ENCODE measurements at places on chromosomes 4 and X.
A peak's percentile ranks its signal among the peaks of the same experiment; 100 is the strongest.

DNA sequence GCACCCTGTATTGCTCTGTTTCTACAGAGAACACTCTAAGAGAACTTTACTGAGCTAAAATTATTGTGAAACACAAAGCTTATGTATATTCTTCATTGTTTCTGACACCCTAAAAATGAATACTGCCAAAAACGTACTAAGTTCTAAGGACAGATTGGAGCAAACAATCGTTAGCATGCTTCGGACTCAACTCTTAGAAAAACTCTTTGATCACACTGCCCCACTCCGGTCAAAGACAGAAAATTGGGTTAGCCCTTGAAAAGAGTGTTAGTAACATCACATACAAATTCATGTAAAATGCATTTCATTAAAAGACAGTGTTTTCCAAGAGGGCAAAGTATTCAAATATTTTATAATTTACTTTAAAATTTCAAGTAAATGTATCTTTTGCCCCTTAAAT, 177.4 kb downstream of the DCHS2 start:
- peak; percentile 87 for DNase-seq

- no peak for DNase-seq
These were observed 61.1 kb upstream of the STS start for GRCh38 chrX:7086384-7086783.

DNA sequence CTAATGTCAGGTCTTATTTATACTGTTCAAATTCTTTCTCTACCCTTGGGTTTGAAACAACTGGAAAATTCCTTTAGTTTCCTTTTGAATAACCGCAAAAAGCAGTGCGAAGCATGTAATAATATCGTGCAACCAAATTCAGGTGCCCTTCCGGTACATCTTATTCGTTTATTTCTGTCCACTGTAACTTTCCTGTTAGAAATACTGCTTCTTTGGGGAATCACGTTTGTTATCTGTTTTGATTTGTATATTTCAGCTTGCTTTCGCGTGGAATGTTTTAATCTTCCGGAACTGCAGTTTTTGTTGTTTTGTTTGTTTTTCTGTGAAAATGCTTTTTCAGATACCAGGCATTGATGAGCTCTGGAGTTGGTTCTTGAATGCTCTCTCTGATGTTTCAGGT, 85.7 kb upstream of the HPRT1 start:
- peak; percentile 39 for DNase-seq

- no peak for DNase-seq
These were observed 29.0 kb upstream of the SMIM14 start for GRCh38 chr4:39667706-39668105.

- peak; percentile 54 for DNase-seq
These were observed 2.1 kb downstream of the ELOVL6 start for GRCh38 chr4:110196206-110196870.

DNA sequence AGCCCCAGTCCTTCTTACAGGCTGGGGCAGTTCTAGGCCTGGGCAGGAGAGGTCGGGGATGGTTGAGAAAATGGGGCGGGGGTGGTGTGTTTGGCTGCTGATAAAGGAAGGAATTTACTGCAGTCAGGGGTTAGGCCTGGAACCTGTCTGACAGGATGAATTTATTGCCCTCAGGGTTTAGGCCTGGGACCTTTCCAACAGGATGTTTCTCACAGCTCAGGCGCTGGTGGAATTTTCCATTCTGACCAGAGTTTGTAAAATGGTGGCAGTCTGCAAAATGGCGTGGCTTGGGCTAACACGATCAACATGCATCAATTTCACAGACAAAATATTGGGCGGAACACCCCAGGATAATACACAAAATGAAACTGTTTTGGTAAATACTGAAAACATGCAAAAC, 83.5 kb upstream of the SPIN4 start:
- DNase-seq: no peak

- no peak for DNase-seq
These were observed 20.2 kb downstream of the PPA2 start for GRCh38 chr4:105453550-105454205.

GRCh38 chrX:134932528-134933217, 58.1 kb upstream of the SMIM10 start:
- peak; percentile 48 for DNase-seq

DNA sequence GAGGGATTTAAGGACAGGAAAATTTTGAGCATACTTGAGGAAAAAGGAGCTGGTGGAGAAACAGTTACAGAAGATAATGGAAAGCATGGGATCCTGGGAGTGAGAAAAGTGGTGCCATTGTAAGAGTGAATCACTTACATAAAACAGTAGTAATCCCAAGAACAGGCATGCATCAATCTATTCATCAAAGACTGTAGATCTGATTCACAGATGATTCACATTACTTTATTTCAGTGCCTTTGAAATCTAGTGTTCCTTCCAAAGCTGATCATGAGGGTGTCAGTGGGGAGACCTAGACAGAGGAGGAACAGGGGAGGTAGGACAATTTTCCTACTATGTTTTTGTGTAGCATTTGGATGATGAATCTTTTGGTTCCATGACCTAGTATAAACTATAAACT, 102.7 kb downstream of the TAB3 start:
- DNase-seq: no peak

- peak; percentile 73 for DNase-seq
These were observed 602.8 kb upstream of the DIPK2B start for GRCh38 chrX:45803383-45803921.

DNA sequence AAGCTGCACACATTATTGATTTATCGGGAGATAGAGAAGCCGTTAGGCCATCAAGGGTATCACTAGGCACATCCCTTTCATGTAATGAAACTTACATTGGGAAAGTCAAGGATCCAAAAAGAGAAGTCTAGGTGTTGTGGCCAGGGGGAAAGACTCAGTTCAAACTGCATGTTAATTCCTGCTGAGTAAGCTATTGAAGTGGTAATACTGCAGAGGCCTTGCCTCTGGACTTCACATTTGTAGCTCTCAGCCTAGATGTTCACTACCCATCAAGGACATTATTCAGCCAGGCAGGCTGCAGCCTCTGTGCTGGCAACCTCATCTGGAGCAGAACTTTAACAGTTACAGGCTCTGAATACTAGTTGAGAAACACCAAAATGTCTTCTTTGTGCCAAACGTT, 2094.5 kb upstream of the AGA start:
- no peak for DNase-seq

GRCh38 chr4:147059064-147059731, 113.5 kb upstream of the TTC29 start:
- DNase-seq: no peak

DNA sequence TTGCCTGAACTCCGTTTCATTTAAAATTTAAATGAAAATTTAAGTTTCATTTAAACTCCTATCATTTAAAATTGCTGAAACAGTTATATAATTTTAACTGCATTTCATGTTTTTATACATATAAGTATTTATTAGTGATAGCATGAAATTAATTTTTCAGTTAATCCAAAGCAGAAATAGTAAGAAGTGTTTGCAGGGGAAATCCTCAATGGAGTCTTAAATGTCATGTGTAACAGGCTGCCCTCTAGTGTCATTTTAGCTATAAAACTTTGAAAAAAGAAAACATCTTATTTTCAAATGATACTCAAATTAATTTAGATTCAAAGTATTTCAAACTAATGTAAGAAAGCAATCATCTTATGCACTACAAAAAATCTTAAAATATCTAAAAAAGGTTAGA, 27.2 kb downstream of the TAPT1 start:
- peak; percentile 68 for DNase-seq

DNA sequence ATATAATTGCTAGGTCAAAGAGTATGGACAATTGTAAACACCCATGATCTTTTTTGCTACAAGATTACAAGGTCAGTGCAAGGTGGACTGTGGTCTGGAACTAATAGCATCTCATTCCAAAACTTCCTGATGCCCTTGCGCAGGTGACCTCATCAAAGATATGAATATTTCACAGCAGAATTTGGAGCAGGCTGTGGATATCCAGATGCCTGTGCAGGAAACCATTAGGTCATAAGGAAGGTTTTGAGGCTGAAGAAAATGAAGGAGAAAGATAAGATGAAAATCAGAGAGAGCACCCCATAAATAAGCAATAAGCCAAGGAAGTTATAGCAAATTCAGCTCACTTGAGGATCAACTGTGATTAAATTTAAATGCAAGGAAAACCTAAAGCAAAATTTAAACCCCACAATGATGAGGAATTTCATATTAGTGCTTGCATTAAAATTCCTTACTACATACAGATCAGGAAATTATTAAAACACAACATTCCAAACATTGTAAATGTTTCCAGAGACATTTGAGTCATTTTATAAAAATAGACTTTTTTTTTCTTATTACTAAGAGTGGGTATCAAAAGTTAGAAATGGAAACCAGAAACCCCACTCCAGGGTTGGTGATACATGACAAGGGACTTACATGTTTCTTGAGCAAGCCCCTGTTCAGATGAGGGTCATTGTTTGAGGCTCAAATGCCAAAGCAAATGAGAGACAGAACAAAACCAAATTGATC, 100.7 kb upstream of the FAM9C start:
- peak; percentile 34 for DNase-seq

DNA sequence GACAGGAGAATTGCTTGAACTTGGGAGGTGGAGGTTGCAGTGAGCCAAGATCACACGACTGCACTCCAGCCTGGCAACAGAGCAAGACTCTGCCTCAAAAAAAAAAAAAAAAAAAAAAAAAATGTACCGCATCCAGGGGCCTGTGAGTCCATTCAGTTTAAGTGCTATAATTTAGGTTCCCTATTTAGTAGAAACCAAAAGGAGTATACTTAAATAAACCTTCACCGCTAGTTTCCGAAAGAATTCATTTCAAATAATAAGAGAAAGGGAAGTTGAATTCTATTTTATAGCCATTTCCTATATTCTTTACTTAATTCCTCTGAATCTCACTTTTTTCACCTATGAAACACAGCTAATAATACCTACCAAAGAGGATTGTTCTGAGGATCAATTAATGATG, 20.8 kb upstream of the LRBA start:
- DNase-seq: no peak

DNA sequence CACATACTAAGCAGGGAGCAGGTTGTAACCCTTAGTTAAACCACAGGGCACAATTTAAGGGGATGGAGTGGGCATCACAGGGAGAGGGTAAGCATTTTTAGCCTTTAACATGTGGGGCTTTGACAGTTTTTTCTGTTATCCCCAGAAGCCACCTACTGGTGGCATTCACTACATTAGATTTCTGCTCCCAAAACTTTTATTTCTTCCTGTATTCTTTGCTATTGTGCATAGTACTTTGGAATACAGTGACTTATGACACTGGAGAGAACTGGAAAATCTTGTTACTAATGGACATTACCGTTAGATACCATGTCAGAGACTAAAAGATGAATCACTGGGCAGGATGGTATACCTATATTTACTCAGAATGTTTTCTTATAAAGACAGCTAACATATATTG, 7.3 kb downstream of the TRIM75 start:
- peak; percentile 6 for DNase-seq

GRCh38 chr4:188092824-188093223, 16.6 kb downstream of the TRIML2 start:
- DNase-seq: peak; percentile 39

- DNase-seq: no peak
These were observed 430.5 kb upstream of the TRAM1L1 start for GRCh38 chr4:117515921-117516320.
